Fibroblast of the aortic adventitia (primary cell): ENCODE measurements at places on chromosomes 12 and 14.

DNA sequence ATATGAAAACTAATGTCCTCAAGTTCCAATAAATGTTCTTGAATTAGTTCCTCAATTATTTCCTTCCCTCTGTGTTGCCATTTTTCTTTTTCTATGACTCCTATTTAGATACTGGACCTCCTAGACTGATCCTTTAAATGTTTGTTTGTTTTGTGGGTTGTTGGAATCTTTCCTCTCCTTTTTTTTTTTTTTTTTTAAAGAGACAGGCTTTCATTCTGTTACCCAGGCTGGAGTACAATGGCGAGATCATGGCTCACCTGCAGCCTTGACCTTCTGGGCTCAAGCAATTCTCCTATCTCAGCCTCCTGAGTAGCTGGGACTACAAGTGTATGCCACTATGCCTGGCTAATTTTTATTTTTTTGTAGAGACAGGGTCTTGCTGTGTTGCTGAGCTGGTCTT lies 9.6 kb downstream of the PRKAG1 start:
- no peak for DNase-seq

DNA sequence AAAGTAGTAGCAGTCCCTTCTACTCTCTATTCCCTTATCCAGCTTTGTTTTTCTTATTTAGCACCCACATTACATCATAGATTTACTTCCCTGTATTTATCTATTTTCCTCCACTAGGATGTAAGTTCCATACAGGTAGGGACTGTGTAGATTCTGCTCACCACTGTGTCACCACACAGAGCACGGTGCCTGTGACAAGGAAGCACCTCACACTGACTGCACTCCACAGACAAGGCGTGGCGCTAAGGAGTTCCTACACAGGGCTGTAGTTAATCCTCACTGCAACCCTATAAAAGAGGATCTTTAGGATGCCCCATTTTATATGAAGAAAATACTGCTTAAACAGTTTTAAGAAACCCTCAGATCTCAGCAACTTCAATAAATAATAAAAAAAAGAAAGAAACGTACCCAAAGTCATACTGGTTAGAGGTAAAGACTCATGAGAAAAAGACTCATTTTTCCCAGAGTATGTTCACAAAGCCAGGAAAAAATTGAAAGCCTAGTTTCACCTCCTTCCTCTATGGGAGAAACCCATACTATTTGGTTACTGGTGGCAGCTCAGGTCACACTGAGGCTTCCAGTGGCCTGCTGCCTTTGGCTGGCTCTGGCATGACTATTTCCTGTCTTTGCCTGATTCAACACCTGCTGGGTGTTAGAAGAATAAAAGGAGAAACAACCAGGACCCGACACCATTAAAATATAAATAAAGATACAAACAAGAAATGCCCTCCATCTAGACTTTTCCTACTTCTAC lies 36.9 kb downstream of the RAD9B start:
- no peak for DNase-seq

GRCh38 chr14:70982200-70982599 lies 74.9 kb downstream of the PCNX1 start:
- no peak for DNase-seq

GRCh38 chr12:7612851-7613250 lies 52.9 kb downstream of the APOBEC1 start:
- no peak for DNase-seq

- peak; percentile 78 for DNase-seq
Observed at GRCh38 chr14:96272777-96273473, 16.9 kb downstream of the BDKRB1 start.

DNA sequence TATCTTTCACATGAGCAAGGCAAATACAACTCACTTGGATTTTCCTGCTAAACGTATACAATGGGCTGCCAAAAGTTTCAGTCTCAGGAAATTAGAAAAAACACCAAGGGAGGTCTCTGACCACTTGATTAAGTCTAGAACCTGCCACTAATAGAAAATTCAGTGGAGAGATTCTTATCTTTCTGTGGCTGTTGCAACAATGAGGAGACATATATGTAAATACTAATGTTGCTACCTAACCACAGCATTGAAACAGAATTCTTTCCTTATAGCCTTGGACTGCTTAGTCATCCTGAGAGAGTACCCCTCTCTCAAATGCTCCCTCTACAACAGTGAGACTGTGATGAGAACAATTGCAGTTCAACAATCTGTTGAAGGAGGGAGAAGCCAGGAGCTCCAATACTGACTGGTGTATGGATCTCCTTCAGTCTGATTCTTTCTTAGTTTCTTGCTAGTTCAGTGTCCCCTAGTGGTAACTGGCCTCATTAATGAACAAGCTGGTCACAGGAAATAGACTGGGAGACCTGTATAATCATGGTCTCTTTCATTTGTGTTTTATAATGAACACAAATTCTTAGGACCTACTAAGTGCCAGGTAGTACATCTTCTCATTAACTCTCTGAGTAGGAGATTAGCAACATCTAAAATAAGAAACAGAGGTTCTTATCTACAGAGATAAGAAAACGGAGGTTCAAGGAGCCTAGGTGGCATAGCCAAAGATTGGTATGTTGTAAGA lies 164.5 kb downstream of the SLC38A4 start:
- peak; percentile 95 for DNase-seq

DNA sequence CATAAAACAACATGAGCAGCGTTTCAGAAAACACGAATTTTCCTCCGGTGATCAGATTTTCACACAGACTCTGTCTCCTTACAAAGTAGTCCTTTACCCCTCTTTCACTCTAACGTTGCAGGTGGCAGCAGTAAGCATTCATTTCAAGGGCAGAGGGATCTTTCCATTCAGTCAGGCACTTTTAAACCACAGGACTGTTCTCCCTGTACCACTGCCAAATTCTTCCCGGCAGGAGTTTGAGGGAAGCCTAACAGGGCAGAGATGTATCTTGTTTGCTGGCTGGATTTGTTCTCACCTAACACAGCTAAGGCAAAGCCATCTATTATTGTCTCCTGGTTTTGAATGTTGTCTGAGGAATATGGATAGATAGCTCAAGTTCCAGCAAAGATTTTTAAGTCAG lies 1187.3 kb upstream of the SEL1L start:
- DNase-seq, result no peak

- DNase-seq, result peak; percentile 50
Observed at GRCh38 chr12:116656306-116656705, 81.6 kb downstream of the SPRING1 start.
